ENCODE measurements at places on chromosomes 2 and 18.

DNA sequence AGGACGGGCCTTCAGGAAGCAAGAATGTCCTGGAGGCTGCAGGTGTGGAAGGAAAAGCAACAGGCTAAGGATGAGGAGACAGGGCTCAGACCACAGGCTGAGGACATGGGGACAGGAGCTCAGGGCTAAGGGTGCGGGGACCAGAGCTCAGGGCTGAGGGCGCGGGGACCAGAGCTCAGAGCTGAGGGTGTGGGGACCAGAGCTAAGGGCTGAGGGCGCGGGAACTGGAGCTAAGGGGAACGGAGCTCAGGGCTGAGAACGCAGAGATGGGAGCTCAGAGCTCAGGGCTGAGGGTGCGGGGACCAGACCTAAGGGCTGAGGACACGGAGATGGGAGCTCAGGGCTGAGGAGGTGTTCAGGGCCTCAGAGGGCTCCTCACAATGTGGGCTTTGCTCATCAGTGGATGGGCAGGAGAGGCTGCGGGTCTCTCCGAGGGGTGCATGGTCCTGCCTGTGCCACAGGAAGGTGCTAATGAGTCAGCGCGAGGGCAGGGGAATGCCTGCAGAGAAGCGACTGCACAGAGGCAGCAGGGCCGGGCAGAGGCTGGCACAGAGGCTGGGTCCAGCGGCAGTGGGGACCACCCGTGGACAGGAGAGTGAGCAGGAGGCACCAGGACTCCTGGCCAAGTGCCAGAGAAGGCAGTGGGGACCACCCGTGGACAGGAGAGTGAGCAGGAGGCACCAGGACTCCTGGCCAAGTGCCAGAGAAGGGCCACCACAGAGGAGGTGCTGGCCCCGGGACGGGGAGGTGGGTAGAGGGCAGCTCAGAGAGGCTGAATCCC is 271.7 kb downstream of the TWIST2 start:
- H3K27me3 ChIP-seq, result no peaks in the 10 kb centered on the region
- no peak for DNase-seq
- no peak overlapping the region for H3K4me3 ChIP-seq
- H3K36me3 ChIP-seq, result peaks cover 22% of the 10 kb centered on the region
- peak overlapping the region; percentile 7 for H3K27ac ChIP-seq

GRCh38 chr2:183389546-183390080 is 265.4 kb downstream of the NUP35 start:
- H3K27me3 ChIP-seq, result no peaks in the 10 kb centered on the region
- H3K4me1 ChIP-seq, result no peaks in the 10 kb centered on the region
- DNase-seq, result no peak
- H3K4me3 ChIP-seq, result no peak overlapping the region
- no peaks in the 10 kb centered on the region for H3K36me3 ChIP-seq

DNA sequence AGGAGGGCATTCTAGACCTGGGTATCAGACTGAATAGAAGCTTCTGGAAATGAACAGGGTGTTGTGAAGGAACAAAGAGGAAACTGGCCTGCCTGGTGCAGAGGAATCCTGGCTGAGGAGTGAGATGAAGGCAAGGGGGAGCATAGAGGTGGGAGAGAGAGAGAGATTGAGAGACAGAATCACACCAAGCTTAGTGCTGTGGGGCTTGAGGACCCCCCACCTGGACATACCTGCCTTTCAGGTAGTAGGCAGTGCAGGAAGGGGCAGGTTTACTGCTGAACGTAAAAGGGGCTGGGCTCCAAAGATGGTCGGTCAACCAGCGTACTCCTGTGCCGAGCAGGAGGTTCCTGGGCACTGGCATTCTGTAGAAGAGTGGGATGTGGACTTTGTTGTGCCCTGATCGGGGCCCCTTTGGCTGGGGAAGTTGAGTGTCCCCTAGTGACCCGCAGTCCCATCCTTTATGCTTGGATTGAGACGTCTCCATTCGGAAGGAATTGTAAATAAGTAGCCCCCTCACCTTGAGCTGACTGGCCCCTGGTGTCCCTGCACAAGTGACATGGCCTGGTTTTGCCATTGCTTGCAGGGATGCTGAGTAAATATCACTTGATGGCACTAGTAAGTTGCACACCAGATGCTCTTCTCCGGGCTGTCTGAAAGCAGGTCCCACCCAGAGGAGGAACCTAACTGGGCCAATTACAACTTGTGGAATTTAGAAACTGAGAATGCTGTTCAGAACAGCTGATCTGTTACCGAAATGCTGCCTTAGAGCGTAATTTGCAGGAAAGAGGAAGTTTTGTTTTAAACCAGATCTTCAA is 1.4 kb downstream of the UBE2F start:
- H3K27ac ChIP-seq, result peak overlapping the region; percentile 78
- peak overlapping the region; percentile 78 for H3K4me3 ChIP-seq
- peak; percentile 40 for DNase-seq
- no peaks in the 10 kb centered on the region for H3K27me3 ChIP-seq

GRCh38 chr2:36450466-36451196 is 95.1 kb downstream of the CRIM1 start:
- H3K4me3 ChIP-seq, result no peak overlapping the region
- peak overlapping the region; percentile 47 for H3K27ac ChIP-seq
- H3K36me3 ChIP-seq, result peaks cover 26% of the 10 kb centered on the region
- H3K27me3 ChIP-seq, result no peaks in the 10 kb centered on the region

- no peak overlapping the region for H3K4me3 ChIP-seq
- H3K27me3 ChIP-seq, result no peaks in the 10 kb centered on the region
- H3K4me1 ChIP-seq, result no peaks in the 10 kb centered on the region
- no peak overlapping the region for H3K27ac ChIP-seq
Observed at GRCh38 chr18:47081578-47081977, 46.2 kb upstream of the ELOA2 start.

- DNase-seq, result no peak
- no peaks in the 10 kb centered on the region for H3K36me3 ChIP-seq
- H3K4me1 ChIP-seq, result peaks cover 33% of the 10 kb centered on the region
- no peak overlapping the region for H3K4me3 ChIP-seq
Observed at GRCh38 chr2:42921147-42921520, 128.8 kb upstream of the HAAO start.

DNA sequence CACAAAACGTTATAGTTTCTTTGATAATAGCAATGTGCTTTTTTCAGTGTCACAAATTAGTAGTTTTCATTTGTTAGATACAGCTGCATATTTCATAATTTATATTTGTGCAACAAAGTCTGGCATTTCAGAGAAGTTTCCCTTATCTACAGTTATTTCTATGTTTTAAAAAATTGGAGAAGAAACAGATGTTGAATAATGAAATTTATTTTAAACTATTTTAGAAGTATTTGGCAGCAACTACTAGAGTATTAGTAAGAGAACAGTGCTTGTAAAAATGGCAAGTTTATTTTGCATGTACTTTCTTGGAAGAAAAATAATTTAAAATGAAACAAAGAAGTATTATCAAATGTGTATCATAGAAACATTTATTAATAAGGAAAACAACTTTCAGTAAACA is 68.6 kb upstream of the COL5A2 start:
- no peaks in the 10 kb centered on the region for H3K4me1 ChIP-seq
- H3K4me3 ChIP-seq, result no peak overlapping the region
- H3K27me3 ChIP-seq, result no peaks in the 10 kb centered on the region
- no peak for DNase-seq
- H3K36me3 ChIP-seq, result no peaks in the 10 kb centered on the region

DNA sequence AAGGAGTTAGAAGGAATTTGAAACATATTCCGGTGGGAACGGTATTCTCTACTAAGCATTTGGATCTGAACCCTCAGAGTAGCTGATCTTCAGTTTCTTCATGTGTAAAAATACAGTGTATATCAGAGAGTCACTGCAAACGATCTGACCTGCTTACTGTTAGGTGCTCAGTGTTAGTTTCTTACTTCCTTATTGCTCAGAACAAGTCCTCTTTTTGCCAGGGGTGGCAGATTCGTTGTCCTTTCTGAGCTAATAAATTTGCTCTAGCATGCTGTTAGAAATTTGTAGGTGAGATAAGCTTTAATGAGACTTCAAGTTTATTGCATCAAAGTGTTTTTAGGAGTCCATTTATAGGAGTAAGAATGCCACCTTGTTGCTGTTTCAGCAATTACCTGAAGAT is 15.8 kb downstream of the PLEKHA3 start:
- H3K4me3 ChIP-seq, result no peak overlapping the region
- H3K27me3 ChIP-seq, result no peaks in the 10 kb centered on the region

GRCh38 chr2:145374165-145374564 is 854.2 kb upstream of the ZEB2 start:
- H3K27ac ChIP-seq, result no peak overlapping the region
- no peaks in the 10 kb centered on the region for H3K27me3 ChIP-seq
- DNase-seq, result no peak
- no peaks in the 10 kb centered on the region for H3K4me1 ChIP-seq
- H3K4me3 ChIP-seq, result no peak overlapping the region

DNA sequence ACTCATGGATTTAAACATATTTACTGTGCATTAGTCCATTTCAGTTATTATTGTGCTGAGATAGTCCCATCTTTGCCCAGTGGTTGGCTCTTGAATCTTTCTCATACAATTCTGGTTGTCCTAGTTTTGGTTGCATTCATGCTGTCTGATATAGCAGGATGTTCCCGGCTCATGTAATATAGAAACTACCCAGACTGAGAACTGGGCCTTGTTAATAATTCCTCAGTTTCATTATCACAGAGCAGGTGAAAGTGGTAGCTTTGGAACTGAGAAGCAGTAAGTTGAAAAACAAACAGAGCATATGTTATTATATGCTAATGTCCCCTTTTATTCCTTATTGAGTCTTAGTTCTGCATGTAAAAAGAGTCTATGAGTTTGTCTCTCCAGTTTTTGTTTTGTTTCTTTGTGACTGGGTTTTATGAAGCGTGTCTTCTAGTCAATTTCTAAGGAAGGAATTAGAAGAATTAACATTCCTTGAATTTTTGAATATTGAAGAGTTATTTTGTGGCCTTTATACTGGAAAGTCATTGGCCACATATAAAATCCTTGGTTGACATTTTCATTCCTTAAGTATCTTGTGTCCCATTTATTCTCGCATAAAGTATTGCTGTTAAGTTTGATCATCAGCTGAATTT is 43.3 kb downstream of the EIF5B start:
- peaks cover 87% of the 10 kb centered on the region for H3K36me3 ChIP-seq
- H3K27me3 ChIP-seq, result no peaks in the 10 kb centered on the region
- H3K27ac ChIP-seq, result no peak overlapping the region
- DNase-seq, result no peak
- no peak overlapping the region for H3K4me3 ChIP-seq
- H3K4me1 ChIP-seq, result no peaks in the 10 kb centered on the region

GRCh38 chr2:46171996-46172546 is 125.1 kb upstream of the EPAS1 start:
- H3K36me3 ChIP-seq, result no peaks in the 10 kb centered on the region
- H3K4me3 ChIP-seq, result no peak overlapping the region
- no peaks in the 10 kb centered on the region for H3K4me1 ChIP-seq
- H3K27ac ChIP-seq, result no peak overlapping the region

DNA sequence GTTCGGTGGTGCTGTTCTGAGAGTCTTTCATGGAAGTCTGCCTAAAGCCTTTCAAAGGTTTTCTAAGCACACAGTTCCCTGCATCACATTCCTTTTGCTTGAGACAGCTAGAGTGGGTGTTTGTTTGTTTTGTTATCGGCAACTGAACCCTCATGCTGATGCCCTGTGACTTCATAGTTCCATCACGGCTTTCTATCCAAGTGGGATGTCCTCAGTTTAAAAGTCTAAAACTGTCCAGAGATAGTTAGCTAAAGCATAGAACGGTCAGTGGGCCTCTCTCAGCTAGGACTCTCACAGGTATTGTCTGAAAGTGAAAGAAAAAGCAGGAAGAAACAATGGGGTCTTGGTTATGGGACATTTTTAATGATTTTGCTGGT is 337.3 kb downstream of the OSR1 start:
- no peak for DNase-seq
- no peaks in the 10 kb centered on the region for H3K27me3 ChIP-seq
- no peaks in the 10 kb centered on the region for H3K4me1 ChIP-seq
- H3K36me3 ChIP-seq, result no peaks in the 10 kb centered on the region
- no peak overlapping the region for H3K27ac ChIP-seq
- H3K4me3 ChIP-seq, result no peak overlapping the region

GRCh38 chr2:98550165-98550564 is 58.1 kb downstream of the COA5 start:
- H3K4me1 ChIP-seq, result no peaks in the 10 kb centered on the region
- no peaks in the 10 kb centered on the region for H3K27me3 ChIP-seq
- H3K27ac ChIP-seq, result no peak overlapping the region
- H3K36me3 ChIP-seq, result peaks cover 3% of the 10 kb centered on the region
- no peak overlapping the region for H3K4me3 ChIP-seq
- DNase-seq, result no peak

DNA sequence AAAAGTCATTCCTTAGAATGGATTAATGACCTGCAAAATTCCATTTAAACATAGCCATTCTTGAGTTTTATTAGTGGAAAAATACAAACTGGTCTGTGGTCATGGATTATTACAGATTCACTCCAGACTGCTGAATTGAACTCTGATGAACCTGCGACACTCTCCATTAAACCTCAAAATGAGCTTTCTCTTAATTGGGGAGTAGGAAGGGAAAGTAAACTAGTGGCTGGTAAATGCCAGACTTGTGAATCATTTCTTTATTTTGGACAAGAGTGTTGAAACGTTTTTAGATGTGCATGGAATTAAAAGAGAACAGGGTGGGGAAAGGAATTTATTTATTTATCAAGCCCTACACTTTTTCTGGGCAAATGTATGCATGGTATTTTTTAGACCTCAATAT is 321.2 kb upstream of the FANCL start:
- H3K27me3 ChIP-seq, result no peaks in the 10 kb centered on the region
- H3K4me3 ChIP-seq, result no peak overlapping the region
- H3K36me3 ChIP-seq, result no peaks in the 10 kb centered on the region
- H3K27ac ChIP-seq, result no peak overlapping the region
- DNase-seq, result no peak
- no peaks in the 10 kb centered on the region for H3K4me1 ChIP-seq

- no peak for DNase-seq
- no peaks in the 10 kb centered on the region for H3K4me1 ChIP-seq
- H3K36me3 ChIP-seq, result no peaks in the 10 kb centered on the region
Observed at GRCh38 chr2:2650608-2651375, 319.7 kb upstream of the MYT1L start.

- no peak overlapping the region for H3K4me3 ChIP-seq
- no peaks in the 10 kb centered on the region for H3K27me3 ChIP-seq
- no peaks in the 10 kb centered on the region for H3K4me1 ChIP-seq
- H3K36me3 ChIP-seq, result no peaks in the 10 kb centered on the region
- no peak overlapping the region for H3K27ac ChIP-seq
Observed at GRCh38 chr2:238502088-238502810, 75.5 kb downstream of the ASB1 start.

DNA sequence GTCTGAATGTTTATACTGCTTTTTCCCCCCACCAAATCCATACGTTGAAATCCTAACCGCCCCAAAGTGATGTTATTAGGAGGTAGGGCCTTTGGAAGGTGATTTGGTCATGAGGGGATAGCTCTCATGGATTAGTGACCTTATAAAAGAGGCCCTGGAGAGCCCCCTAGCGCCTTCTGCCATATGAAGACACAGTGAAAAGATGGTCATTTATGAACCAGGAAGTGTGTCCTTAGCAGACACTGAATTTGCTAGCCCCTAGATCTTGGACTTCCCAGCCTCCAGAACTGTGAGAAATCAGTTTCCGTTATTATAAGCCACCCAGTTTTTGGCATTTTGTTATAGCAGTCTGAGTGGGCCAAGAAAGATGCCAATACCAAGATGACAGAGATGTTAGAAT is 7.2 kb upstream of the TSN start:
- no peaks in the 10 kb centered on the region for H3K4me1 ChIP-seq
- no peak overlapping the region for H3K4me3 ChIP-seq
- no peaks in the 10 kb centered on the region for H3K27me3 ChIP-seq
- H3K36me3 ChIP-seq, result no peaks in the 10 kb centered on the region
- no peak for DNase-seq
- H3K27ac ChIP-seq, result no peak overlapping the region

All from gastrocnemius medialis (tissue), 4 donors.